Breast epithelium (tissue), 4 donors: ENCODE measurements at places on chromosomes 5 and 9. TPM values are rescaled to one million over a fixed set of nuclear protein-coding genes. Genes with fewer than 3 reads are reported as not detected.

DNA sequence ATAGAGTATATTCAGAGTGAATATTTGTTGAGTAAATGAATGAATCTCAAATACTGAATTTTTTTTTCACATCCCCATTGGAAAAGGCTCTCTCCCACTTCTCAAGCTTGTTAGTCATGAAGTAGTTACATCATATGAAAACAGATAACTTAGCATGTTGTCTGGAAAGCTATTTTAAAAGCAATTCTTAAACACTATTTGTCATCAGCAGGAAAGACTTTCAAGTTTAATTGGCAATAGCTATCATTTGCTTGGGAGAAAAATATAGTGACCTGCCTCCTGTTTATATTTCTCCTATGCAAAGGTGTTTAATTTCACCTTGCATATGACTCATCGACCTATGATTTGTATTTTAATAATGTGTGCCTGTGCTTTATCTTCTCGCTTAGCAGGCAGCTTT is 499.8 kb upstream of the GRIA1 start:
- no peaks in the 10 kb centered on the region for H3K27me3 ChIP-seq
- no peak for DNase-seq
- H3K27ac ChIP-seq = no peak overlapping the region
- H3K4me1 ChIP-seq = no peaks in the 10 kb centered on the region

DNA sequence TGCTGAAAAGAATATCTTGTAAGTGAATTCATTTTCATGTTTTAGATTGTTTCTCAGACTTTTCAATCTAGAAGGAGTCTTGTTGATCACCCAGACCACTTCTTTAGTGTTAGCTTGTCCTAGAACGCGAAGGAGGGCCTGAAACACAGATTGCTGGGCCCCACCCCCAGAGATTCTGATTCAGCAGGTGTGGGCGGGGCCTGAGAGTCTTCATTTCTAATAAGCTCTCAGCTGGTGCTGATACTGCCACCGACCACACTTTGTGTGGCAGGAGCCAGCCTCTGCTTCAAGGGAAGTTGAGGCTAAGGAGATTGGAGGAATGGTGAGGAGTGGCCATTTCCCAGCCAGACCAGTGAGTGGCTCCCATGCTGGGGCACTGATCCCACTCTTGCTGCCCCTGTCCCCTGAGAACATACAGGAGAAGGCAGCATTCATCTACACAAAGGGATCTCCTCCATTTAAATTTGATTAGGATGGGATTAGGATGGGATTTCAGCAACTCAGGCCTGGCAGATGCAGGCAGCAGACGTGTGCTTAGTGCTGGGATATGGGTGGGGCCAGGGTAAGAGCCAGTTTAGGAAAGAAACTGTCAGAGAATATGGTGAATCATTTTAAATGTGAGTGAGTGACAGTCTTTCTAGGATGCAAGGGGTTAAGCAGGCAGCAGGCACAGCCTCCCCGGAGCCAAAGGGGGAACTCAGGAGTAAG is 35.9 kb downstream of the ZNF618 start:
- no peak overlapping the region for H3K4me3 ChIP-seq
- DNase-seq = no peak
- H3K27ac ChIP-seq = peak overlapping the region; percentile 66
- H3K27me3 ChIP-seq = no peaks in the 10 kb centered on the region

DNA sequence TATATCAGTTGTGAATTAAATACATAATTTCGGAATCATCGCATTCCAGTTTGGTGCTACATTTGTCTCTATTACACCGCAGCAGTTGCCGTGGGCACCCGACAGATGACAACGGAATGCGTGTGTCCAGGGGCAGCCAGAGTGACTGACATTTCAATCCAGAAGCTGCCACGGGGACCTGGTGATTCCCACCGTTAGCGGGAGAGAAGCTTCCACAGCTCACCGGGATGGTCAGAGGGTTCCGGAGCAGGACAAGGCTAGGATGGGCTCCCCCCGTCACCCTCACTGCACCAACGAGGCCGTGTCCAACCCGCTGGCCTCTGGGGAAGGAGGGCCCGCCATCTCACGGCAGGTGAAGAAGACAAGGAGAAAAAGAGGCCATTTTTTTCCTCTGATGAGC is 86.8 kb downstream of the GTF3C4 start:
- no peaks in the 10 kb centered on the region for H3K36me3 ChIP-seq
- H3K27me3 ChIP-seq = no peaks in the 10 kb centered on the region
- H3K4me1 ChIP-seq = no peaks in the 10 kb centered on the region
- DNase-seq = no peak

- H3K27me3 ChIP-seq = no peaks in the 10 kb centered on the region
Measured at GRCh38 chr9:71814226-71814625, 45.9 kb upstream of the CEMIP2 start.

The MEIKIN gene
- not detected for total RNA-seq

DNA sequence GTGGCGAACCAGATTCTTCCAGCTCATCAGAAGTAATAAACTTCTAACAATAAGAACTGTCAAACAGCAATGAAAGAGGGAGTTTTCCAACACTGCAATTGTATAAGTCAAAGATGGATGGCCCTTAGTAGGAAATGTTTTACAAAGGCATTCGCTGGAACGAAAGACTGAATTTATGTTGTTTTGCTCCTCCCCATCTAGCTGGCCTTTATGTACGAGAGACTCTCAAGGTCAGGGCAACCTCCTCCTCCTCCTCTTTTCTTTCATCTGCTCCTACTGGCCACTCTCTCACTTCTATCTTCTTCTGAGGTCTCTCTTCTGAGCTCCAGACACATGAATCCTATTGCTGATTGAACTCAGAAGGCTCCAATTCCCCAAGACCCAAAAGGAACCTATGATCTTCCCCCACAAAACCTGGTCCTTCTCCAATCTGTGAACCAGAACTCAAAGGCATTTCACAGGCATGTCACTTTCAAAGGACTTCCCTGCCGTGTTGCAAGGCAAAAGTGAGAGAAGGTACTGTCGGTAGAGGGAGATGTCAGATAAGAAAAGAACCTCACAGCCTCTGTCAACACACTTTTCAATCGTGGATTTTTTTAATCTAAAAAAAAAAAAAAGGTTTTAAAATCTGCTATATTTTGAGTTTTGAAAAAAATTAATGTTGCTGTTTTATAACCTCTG is 28.5 kb upstream of the PUM3 start:
- H3K27ac ChIP-seq = no peak overlapping the region
- no peak overlapping the region for H3K4me3 ChIP-seq
- DNase-seq = no peak

DNA sequence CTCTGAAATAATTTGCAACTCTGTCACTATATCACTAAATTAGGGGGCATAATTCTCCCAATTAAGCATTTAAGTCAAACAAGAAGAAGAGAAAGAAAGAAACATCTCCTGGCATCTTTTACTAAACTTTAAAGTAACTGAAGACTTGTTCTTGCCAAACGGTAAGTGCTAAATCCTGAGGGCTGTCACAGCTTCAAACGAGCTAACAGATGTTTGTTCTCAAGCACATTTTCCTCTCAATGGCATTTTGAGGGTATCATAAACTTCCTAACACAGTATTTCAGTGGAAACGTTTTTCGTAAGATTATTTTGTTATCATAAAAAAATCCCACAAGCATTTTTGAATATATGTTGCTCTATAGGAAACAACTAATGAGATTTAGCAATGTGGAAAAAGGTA is 169.5 kb upstream of the TAS2R1 start:
- H3K36me3 ChIP-seq = no peaks in the 10 kb centered on the region
- H3K27ac ChIP-seq = no peak overlapping the region
- DNase-seq = no peak
- no peak overlapping the region for H3K4me3 ChIP-seq
- no peaks in the 10 kb centered on the region for H3K4me1 ChIP-seq

DNA sequence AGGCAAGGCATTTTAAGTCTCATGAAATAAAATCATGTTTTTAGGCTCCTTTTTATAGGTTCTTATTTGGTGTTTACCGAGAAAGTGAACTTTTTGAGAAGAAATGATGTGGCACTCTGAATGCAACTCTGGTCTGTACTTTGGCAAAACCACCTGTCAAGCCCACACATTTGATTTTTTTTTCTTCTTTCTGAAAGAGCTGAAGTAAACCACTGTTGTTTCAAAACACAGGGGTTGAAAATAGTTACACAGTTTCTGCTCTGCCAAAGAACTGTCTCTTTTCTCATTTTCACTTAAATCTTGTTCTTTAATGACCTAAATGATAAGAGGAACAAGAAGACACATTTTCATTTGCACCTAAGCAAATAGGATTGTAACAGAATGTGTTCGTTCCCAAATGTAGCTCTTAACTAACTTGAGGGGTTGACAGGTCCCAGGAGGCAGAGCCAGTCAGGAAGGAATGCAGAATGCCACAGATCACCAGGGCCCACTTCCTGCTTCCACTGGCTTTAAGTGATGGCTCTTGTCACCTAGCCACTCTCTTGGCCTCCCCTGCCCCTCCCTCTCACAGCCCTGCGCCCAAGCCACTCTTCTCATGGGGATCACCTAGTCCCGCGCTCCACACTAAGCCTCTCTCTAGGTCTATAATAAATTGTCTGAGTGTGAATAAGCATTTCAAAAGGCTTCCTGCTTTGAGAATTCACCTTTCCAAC is 47.3 kb downstream of the MED27 start:
- no peak overlapping the region for H3K4me3 ChIP-seq
- no peaks in the 10 kb centered on the region for H3K4me1 ChIP-seq
- H3K27me3 ChIP-seq = no peaks in the 10 kb centered on the region
- DNase-seq = no peak
- H3K27ac ChIP-seq = no peak overlapping the region
- no peaks in the 10 kb centered on the region for H3K36me3 ChIP-seq

DNA sequence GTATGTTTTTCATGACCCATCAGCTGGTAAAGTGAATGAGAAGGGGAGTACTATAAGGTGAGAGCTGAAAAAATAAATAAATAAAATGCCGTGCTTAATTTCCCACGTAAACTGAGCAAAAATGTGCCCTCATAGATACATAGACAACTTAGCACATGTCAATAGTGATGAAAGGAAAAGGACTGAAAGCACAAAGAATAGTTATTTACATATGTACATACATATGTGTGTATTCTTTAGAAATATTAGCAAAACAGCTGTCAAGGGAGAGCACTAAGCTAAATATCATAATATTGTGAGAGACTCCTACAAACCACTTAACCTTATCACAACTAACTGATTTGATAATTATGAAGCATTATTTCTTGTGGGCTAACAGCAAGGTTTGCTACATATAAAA is 213.6 kb upstream of the FTMT start:
- H3K4me1 ChIP-seq = no peaks in the 10 kb centered on the region
- H3K27me3 ChIP-seq = peaks cover 3% of the 10 kb centered on the region
- no peaks in the 10 kb centered on the region for H3K36me3 ChIP-seq
- H3K27ac ChIP-seq = no peak overlapping the region
- no peak for DNase-seq

- H3K4me1 ChIP-seq = no peaks in the 10 kb centered on the region
- no peaks in the 10 kb centered on the region for H3K27me3 ChIP-seq
- H3K36me3 ChIP-seq = no peaks in the 10 kb centered on the region
- H3K4me3 ChIP-seq = no peak overlapping the region
- DNase-seq = no peak
Measured at GRCh38 chr9:135588371-135588770, 26.8 kb downstream of the PAEP start.

- H3K4me1 ChIP-seq = no peaks in the 10 kb centered on the region
- no peaks in the 10 kb centered on the region for H3K36me3 ChIP-seq
- peak overlapping the region; percentile 48 for H3K27ac ChIP-seq
- no peak overlapping the region for H3K4me3 ChIP-seq
Measured at GRCh38 chr9:14956208-14956607, 46.0 kb upstream of the FREM1 start.

DNA sequence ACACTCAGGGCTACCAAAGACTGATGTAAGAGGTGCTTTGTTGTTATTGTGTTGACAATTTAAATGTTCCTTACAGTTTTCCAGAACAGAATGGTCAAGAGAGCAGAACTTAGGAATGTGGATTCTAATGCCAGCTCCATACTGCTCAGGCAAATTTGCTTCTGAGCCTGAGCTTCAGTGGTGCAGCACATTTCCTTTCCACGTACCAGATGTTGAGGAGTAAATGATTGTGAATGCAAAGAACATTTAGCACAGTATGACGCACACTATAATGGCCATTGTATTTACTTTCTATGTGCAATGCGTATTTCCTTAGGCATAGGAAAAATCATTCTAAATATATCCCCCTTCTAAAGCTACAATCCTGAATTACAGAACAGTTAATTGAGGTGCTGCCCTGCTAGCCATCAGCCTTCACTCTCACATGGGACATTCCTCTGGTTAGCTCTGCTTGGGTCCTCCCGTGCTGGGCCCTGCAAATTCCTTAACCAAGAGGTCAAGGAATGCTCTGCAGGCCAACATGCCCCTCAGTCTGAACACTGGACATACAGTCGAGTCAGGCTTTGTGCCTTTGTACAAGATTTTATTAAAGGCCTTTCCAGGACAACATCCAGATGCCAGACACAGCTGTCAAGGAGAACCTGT is 21.1 kb upstream of the TMEM174 start:
- no peak overlapping the region for H3K27ac ChIP-seq
- H3K4me3 ChIP-seq = no peak overlapping the region
- no peaks in the 10 kb centered on the region for H3K27me3 ChIP-seq

The CDH9 gene
- total RNA-seq = not detected

- DNase-seq = no peak
- H3K27me3 ChIP-seq = no peaks in the 10 kb centered on the region
- H3K4me3 ChIP-seq = no peak overlapping the region
- no peaks in the 10 kb centered on the region for H3K4me1 ChIP-seq
Measured at GRCh38 chr9:14025741-14026140, 288.2 kb downstream of the NFIB start.

- no peaks in the 10 kb centered on the region for H3K36me3 ChIP-seq
- peaks cover 94% of the 10 kb centered on the region for H3K27me3 ChIP-seq
- H3K4me3 ChIP-seq = peak overlapping the region; percentile 11
- H3K4me1 ChIP-seq = no peaks in the 10 kb centered on the region
Measured at GRCh38 chr5:37838152-37838932, 1.5 kb downstream of the GDNF start.

The IGIP gene
- 23.1 TPM for total RNA-seq

The BTNL3 gene
- not detected for total RNA-seq

The IL31RA gene
- not detected for total RNA-seq

- no peaks in the 10 kb centered on the region for H3K36me3 ChIP-seq
- no peak overlapping the region for H3K4me3 ChIP-seq
- H3K27ac ChIP-seq = no peak overlapping the region
Measured at GRCh38 chr5:118176146-118176545, 812.2 kb downstream of the DTWD2 start.

GRCh38 chr5:97163360-97163764 is 19.7 kb downstream of the RIOK2 start:
- DNase-seq = no peak
- no peak overlapping the region for H3K27ac ChIP-seq

The SLC1A1 gene
- 3.4 TPM for total RNA-seq

DNA sequence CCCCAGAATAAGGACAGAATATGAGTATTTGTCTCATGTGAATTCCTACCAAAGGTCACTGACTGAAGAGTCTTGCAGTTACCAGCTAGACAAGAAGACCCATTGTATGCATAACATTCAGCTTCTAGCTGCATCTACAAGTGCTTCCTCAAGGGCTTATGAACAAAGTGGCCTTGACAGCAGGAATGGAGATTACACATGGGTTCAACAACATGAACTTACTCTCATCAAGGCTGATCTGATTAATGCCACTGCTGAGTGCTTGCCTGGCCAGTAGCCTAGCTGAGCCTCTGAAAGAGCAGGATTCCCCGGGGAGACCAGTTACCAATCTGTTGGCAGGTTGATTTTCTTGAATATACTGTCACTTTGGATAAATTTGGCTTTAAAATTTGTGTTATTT is 76.7 kb upstream of the CHD1 start:
- no peaks in the 10 kb centered on the region for H3K36me3 ChIP-seq
- no peaks in the 10 kb centered on the region for H3K4me1 ChIP-seq

GRCh38 chr5:61771808-61772207 is 439.8 kb downstream of the ZSWIM6 start:
- H3K27ac ChIP-seq = no peak overlapping the region
- no peaks in the 10 kb centered on the region for H3K27me3 ChIP-seq
- no peaks in the 10 kb centered on the region for H3K4me1 ChIP-seq
- no peak overlapping the region for H3K4me3 ChIP-seq
- H3K36me3 ChIP-seq = no peaks in the 10 kb centered on the region
